ENCODE measurements at places on chromosomes 12 and 14.

DNA sequence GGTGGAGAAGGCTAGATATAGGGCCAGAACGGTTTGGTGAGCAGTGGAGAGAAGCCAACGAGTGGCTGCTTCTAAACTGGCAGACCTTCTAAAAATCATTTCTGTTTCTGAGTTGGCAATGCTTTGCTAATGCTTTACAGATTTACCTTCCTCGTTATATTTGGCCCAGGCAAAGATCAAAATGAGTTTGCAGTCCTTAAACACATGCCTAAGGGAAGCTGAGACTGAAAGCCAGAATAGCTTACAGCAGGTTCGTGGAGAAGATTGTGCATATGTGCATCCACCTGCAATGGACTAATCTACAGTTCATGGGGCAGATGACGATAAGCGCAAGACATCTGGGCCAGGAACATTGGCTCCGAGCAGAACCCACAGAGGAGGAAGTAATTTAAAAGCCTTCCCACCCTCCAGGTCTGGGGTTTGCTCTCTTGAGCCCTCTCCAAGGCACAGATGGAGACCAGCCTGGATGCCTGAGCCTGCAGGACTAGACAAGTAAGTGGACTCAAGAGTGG is 99.4 kb downstream of the NINJ2 start:
- no peak for DNase-seq

GRCh38 chr14:33569821-33570687 is 380.8 kb downstream of the EGLN3 start:
- no peak for DNase-seq

DNA sequence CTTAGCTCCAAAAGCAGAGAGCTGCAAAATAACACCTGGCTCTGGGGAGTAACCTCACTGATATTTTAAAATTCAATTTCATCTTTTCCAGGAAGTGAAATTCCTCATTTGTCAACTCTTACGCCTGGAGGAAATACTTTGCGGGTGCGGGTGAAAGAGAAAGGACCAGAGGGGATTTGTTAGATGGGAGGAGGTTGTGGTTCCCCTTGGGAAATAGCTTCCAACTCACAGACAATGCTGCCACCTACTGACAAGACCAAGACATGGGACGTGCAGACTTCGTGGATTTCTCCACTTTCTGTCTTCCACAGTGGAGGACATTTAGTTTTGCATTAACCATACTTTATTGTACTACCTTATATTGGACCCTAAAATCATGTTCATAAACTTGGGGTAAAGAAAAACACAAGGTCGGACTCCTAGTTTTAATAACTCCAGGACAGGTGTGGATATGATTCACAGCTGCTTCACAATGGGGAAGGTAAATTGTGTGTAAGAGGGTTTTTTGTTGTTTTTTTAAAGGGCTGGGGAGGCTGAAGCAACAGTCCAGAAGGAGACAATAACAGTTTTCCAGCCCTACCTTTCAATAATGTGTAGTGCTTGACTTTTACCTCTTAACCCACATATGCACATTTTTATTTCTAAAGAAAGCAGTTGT is 10.8 kb downstream of the FBXL14 start:
- peak; percentile 83 for DNase-seq

DNA sequence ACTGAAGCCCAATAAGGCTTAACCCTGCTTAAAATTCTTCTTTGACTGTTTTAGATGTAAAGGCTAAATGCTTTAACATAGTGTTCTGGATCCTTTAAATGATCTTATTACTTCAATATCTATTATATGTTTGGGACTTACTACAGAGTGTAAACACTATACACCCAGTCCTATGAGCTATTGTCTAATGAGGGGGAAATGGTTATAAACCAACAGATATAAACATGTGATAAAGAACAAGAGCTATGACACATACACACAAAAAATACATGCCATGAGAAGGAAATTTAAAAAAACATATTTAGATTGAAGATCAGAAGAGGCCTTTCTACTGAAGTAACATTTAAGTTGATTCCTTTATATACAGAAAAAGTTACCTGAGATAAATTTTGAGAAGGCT is 505.1 kb downstream of the FOXG1 start:
- no peak for DNase-seq

GRCh38 chr12:130970165-130970907 is 16.6 kb downstream of the ADGRD1 start:
- DNase-seq = no peak

- DNase-seq = no peak
Measured at GRCh38 chr14:24834956-24835355, 201.0 kb upstream of the GZMB start.

DNA sequence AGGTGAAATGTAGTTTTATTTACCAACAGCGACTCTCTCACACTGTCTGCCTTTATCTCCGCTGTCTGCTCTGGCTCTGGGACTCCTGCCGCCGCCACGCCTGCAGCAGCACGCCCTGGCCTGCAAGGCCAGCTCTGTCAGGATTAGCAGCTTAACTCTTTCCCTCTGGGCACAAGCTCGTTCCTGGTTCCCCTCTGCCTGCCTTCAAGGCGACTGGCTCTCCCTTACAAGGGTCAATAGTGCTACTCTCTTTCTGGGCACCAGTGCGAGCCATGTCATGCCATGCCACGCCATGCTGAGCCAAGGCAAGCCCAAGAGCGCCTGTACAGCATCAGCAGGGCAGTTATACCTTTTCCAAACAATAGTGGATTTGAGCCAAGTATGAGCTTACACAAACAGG is 3.6 kb upstream of the CLEC2B start:
- DNase-seq = no peak

- DNase-seq = no peak
Measured at GRCh38 chr12:52360663-52361271, 6.5 kb downstream of the KRT85 start.

GRCh38 chr12:14993537-14994266 is 20.9 kb downstream of the PDE6H start:
- DNase-seq = no peak

DNA sequence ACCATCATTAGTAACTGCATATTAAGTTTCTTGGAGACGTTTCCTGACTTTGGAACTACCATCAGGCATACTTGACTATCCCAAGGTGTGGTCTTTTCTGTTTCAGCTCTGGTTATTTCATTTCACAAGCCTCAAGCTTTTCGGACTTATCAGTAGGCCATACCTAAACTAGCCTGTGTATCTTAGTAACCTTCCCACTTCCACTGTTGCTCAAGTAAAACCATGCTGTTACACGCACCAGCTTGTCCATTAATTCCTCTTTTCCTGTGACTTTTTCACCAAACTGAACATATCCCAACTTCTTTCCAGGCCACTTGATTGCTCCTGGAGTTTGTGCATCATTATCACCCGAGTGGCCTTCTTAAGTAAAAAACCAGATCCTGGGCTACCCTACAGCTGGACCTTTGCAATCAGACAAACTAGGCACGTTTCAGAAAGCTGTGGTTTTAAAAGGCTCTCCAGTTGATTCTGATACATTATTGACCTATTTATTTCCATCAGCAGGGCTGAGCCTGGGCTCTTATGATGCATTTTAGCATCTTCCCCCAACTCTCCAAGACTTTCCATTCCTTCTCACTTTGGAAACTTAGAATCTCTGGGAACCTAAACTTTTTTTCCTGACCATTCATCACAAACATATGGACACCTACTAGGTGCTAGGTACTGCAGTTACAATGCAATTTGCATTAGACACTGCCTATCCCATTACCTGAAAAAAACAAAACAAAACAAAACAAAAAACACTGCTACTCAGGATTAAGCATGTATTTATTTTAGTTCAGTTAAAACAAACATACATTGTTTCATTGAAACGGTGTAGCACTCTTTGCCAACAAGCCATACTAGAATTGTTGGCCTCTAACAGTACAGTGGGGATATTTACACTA is 14.9 kb downstream of the SLC38A2 start:
- no peak for DNase-seq

DNA sequence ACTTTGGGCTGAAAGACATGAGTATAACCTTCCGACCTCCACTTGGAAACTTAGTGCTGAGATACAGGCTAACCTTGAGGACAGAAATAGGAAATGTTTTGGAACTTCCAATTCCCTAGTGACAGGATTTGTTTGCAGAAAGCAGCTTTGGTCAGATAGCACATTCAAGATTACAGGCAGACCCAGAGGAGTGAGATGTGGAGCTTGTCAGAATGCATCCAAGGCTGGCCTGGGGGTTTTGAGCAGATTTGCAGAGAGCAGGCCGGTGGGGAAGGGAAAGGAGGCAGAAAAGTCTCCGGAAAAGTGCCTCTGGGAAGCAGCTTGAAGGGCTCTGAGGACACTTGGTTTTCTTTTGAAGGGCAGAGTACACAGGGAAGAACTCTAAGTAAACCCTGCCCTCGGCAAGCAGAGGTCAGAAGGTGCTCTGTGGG is 180.3 kb downstream of the ETV6 start:
- DNase-seq = no peak

DNA sequence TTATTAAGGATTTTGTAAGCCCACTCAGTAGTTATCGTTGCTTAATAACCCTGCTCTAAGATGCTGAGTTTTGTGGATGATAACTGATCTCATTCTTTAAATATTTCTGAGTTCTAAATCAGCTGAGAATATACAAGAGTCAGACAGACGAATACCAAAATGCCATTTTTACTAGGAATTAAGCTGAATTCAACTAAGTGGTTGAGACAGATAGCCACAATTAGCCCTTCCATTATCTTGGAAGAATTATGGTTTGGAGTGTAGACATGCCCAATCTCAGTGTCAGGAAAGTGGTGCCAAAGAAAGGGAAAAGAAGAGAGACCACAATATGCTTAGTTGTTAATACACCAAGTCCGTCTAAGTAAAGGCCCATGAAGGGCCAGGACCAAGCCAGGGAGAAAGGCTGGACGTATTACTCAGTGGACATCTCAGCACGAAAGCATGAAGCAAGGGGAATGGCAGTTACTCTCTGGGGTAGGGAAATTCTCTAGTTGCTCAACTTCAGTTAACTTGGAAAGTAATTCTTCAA is 58.6 kb downstream of the KCNA5 start:
- no peak for DNase-seq

- DNase-seq = no peak
Measured at GRCh38 chr14:102589761-102590290, 2.6 kb upstream of the RCOR1 start.

- no peak for DNase-seq
Measured at GRCh38 chr12:108378926-108379325, 39.8 kb upstream of the CMKLR1 start.

- peak; percentile 37 for DNase-seq
Measured at GRCh38 chr12:121494093-121494787, 86.6 kb downstream of the KDM2B start.

- DNase-seq = peak; percentile 82
Measured at GRCh38 chr14:77000340-77001270, 27.9 kb downstream of the IRF2BPL start.

DNA sequence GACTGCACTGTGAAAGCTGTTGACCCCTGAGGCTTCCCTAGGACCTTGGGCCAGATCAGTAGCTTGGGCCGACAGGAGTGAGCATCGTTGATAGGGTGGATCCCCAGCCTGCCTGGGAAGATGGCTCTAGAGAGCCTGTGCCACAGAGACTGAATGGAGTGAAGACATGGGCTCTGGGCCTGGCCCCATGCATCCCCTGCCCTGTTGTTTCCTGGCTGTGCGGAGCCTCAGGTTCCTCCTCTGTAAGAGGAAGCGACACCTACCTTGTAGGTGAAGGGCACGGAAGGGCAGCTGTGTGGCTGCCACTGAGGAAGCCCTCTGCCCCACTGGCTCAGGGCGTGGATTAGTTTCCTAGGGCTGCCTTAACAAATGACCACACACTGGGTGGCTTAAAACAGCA is 23.9 kb downstream of the PLEKHG3 start:
- no peak for DNase-seq

DNA sequence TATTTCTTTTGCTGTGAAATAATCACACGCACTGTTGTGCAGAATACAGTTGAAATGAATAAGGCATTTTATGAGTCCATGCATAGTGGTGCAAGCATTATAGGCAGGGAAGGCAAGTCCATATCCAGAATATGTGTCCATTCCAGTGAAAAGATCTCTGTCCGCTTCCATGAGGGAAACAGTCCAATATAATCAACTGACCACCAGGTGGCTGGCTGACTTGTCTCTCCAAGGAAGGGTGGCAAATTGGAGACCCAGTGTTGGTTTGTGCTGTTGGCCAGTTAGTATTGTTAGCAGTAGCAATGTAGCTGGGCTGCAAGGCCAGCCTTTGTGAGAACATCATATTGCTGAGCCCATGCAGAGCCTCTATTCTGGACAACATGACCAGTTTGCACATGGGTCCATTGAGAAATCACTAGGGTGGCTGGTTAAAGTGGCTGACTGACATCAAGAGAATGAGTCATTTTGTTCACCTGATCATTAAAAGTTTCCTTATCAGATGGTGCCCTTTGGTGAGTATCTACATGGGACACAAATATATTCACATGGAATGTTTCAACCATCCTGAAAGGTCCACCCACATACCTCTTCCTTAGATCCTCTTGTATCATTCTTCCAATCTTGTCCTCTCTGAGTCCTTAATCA is 17.3 kb upstream of the YAF2 start:
- no peak for DNase-seq

GRCh38 chr12:4556735-4557530 is 5.1 kb upstream of the DYRK4 start:
- no peak for DNase-seq

- DNase-seq = peak; percentile 99
Measured at GRCh38 chr12:48157018-48157888, at the start of gene ASB8. Gene ASB8, minus strand, starts transcription at chr12:48157515. Its CDS starts 4,019 bp downstream, at chr12:48153496.

GRCh38 chr14:77859934-77860570 is 60.1 kb downstream of the ADCK1 start:
- DNase-seq = no peak

DNA sequence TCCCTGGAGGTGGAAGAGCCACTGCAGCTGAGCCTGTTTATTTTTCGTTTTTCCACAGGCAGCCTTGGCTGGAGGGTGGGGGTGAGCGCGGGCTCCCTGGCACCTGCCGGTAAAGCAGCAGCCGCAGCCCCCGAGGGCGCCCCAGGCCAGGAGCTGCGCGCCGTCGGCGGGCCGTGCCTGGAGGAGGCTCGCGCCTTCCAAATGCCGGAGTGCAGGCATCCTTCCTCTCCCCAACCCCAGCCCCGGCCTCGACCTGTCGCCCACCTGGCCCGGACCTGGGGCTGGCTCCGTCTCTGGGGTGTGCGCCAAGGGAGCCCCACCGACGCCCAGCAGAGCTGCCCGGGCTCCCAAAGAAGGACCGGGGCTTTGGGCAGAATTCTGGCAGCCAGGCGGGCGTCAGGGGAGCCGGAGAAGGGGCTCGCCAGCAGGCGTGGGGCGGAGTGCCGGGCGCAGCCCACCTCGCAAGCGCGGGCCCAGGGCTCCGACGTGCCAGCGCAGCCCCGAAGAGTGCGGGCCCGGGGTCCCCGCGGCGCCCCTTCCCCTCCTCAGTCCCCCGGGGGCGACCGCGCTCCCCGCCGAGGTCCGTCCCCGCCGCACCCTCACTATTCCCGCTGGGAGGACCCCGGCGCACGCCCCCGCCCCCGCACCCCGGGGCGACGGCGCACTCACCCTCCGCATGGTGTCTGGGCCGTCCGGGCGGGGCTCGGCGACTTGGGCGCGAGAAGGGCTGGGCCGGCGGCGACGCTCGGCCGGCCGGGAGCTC is 130.3 kb downstream of the NDUFA12 start:
- peak; percentile 74 for DNase-seq

GRCh38 chr14:68790644-68791077 is 2.2 kb downstream of the ZFP36L1 start:
- DNase-seq = no peak

Measured in NCI-H1417 (cell line).